ENCODE measurements at places on chromosomes 6 and 20.

- no peak for DNase-seq
These were observed 76.5 kb downstream of the ADTRP start for GRCh38 chr6:11702089-11702488.

GRCh38 chr6:161750686-161751085 is 476.8 kb upstream of the AGPAT4 start:
- no peak for DNase-seq

DNA sequence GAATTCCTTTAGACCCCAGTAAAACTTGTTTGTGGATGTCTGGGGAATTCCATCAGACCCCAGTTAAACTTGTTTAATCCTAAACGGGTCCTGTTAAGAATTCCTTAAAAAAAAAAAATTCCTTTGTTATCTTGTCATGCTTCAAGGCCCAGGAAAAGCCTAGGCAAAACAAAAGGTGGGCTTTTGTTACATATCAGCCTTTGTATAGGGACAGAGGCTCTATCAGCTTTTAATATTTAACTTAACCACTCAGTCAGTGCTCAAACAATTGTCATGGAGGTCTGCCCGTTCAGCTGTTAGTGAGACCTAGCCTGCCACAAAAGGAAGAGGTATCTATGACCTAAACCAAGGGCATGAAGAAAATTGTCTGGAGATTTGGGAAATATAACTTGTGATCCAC is 53.1 kb downstream of the SLC22A1 start:
- DNase-seq, result no peak

DNA sequence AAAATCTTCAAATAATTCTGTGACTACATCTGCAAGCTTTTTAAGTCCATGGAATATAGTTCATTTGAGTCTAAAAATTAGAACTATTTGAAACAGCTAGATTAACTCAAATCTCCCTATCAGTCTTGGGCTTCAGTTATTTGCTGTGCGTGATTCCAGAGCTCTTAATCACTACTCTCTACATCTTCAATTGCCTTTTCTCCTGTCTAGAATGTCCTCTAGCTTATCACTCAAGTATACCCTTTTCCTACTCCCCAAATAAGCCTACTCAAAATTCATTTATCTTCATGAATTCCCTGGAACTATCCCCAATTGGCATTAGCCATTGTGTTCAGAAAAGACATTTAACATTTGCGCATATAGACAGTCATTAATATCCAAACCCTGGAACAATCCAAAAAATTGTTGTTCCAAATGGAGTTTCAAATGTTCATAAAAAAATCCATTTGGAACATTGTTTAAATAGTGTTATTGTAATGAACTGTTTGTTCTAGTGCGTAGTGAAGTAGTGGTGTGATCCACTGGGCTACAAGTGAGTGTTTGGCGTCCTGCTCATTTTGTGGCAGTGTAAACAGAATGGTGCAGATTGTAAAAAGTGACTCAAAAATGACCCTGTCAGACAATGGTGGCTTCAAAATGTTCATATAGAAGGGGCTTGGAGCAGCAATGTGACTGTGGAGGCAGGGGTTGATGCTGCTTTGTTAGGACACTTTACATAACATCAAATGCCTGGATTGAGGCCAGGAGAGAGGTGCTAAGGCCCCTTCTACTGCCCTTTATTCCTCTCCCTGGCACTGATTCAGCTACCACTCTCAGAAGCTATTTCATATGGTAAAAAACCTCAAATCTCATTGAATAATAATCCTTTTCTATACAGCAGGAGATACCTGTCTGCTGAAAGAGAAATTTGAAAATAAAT is 122.3 kb downstream of the KIF6 start:
- DNase-seq, result no peak

DNA sequence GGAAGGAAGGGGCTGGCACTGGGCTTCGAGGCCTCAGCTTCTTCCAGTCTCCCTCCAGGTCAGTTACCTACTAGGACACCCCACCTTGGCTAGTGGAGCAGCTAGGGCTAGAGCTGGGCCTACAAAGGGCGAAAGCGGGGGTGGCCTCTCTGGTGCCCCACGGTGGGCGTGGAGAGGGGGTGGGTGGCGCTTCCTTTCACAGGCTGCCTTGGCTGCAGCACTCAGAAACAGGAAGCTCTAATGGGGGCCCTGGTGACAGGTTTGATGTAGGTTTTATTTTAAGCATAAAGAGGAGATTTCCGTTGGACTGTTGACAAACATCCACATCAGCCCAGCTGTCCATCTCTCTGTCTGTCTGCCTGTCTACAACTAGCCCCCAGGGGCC is 13.4 kb downstream of the FAM110A start:
- DNase-seq, result no peak

DNA sequence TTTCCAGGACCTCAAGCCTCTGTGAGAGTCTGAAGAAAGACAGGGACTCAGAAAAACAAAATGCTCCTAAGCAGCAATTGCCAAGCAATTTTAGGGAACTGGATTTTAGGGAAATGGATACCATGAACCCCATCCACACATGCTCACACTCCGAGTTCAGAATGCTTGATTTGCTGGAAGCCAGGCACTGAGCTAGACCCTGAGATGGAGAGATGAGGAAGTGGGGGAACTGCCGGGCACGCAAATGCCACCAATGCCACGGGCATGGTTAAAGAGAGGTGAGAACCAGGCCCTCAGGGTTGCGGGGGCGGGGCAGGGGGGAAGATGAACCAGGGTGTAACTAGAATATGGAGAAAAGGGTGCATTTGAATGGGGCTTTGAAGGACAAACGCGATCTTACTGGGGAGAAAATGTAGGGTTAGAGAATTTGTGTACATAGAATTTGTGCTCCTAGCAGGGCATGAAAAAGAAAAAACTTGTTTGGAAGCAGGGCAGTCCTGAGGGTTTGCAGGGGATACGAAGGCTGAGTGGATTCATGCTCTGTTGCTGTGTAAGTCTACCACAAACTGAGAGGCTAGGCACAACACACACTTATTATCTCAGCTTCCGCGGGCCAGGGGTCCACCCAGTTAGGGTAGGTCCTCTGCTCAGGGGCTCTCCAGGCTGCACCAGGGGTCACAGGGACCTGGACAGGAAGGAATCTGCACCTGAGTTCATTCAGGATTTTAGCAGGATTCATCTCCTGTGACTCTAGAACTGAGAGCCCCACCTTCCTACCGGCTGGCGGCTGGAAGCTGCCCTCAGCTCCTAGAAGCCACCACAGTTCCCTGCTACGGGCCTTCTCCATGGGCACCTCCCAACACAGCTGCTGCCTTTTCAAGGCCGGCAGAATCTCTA is 108.0 kb downstream of the SNX5 start:
- no peak for DNase-seq

GRCh38 chr6:1871724-1872315 is 262.1 kb downstream of the FOXC1 start:
- no peak for DNase-seq

- DNase-seq, result no peak
These were observed 30.8 kb downstream of the GNAS-AS1 start for GRCh38 chr20:58819921-58820320.

DNA sequence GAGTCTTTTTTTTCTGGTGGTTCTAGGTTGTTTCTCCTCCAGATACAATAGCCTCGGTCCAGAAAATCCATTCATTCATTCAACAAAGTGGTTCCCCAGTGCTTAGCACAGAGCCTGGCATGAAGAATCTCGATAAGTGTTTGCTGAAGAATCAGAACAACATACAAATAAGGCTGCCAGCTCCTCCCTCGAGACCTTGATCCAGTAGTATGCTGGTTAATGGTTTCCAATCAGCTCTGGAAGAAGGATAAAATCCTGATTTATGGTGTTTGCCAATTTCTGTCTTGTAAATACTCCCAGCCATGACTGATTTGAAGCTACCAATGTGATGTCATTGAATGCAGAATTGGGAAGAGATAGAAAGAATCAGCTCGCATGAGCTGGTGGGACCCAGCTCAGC is 3.3 kb downstream of the HSPA12B start:
- DNase-seq, result no peak

- no peak for DNase-seq
These were observed 450.0 kb downstream of the TFAP2B start for GRCh38 chr6:51268666-51269065.

GRCh38 chr20:33177866-33178265 is 9.9 kb downstream of the BPIFA2 start:
- no peak for DNase-seq

GRCh38 chr6:45979311-45979710 is 36.3 kb downstream of the CLIC5 start:
- DNase-seq, result no peak

DNA sequence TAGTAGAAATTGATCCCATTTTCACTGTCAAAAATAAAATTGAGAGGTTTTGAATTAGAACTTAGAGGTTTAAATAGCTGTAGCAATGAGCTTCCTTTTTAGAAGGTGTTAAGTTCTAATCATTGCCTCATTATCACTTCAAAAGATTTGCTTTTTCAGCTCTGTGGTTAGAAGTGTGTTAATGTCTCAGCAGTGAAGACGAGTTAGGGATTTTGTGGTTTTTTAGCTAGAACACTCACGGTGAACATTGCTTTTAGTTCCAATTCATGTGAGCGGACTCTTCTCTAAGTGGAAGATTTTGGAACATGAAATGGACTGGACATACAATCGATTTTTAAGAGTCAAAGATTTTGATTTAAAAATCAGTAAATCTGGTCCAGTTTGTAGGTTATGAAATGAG is 12.7 kb upstream of the IFNGR1 start:
- DNase-seq, result no peak

DNA sequence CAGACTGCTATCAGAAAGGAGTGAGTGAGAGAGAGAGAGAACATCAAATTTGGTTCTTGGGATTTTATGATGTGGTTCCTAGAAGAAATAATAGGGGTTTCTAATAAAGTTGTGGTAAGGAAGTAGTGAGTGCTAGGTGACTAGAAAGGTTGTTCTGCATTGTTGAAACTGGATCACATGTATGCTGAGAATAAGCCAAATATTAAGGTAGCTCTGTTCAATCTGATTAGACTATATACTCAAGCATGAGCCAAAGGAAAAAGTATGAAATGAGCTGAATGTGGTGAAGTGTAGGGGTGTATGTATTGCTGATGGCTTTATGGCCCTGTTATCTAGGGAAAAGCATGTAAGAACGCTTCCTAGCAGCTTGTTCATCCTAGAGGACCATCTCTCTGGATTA is 63.0 kb upstream of the IMPG1 start:
- no peak for DNase-seq

DNA sequence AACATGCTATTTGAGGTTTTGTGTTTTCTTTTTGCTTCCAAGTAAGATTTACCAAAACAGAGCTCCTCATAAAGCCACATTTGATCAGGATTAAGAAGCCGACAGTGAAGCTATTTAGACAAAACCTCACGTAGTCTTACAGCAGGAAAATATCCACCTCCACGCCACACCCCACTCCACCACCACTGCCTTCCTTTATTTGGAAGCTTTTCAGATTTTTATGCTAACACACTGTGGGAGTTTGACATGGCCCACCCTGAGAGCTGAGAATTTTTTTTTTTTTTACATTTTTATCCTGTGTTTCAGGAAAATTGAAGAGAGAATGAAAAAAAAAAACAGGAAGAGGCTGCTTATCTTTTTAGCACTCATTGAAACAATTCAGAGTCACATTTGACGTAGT is 104.8 kb upstream of the MC3R start:
- DNase-seq, result no peak

- DNase-seq, result no peak
These were observed 13.3 kb upstream of the SGK1 start for GRCh38 chr6:134331256-134331655.

DNA sequence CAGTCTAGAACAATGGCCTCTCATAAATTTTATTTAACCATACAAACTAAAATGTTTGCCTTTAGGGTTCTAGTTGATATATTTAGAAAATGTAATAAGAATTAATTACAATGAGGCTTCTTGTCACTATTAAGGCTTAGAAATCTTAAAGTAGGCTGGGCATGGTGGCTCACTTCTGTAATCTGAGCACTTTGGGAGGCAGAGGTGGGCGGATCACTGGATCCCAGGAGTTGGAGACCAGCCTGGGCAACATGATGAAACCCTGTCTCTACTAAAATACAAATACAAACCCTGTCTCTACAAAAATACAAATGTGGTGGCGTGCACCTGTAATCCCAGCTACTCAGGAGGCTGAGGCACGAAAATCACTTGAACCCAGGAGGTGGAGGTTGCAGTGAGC is 99.0 kb upstream of the ADGRF1 start:
- DNase-seq, result no peak

DNA sequence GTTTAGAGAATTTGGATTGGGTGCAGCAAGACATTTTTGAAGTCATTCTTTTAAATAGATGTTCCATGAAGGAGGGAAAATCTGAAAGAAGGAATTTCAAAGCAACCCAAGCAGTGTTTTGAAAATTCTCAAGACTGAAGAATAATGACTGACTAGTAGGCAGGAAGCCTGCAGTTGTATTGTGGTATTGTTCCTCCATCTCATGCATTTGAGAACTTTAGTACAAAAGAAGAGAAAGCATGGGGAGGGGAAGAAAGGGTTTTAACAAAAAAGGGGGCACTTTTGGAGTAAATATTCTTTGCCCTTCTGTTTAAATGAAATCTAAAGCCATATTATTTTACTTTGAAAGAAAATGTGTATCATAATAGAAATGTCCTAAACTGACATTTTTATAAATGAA is 6.6 kb downstream of the NCOA3 start:
- no peak for DNase-seq

DNA sequence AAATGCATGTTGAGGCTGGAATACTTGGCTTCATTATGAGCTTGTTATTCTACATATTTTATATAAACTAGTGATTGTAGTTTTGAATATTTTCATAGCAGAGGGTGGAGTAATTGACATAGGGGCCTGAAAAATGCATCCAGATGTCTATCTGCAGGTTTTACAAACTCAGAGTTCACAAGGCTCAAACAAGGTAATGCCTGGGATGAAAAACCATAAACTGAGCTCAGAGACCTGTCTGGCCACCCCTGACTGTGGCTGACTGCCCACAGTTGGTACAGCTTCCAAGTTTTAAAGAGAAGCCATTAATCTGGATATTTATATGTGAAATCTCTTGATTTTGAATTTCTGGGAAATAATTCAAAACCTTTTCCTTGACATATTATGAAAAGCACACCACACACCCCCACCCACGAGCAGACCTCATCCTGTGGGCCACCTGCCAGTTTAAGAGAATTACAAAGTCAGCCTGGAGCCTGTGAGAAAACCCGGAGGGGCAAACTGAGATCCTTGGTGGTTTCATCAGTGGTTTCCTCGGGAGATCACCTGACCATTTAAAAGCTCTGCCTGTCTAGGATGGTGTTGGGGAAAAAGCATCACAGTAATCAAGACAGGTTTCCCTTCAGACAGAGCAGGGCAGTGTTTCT is 230.1 kb downstream of the SAMD5 start:
- DNase-seq, result no peak

GRCh38 chr6:112990971-112991370 is 643.8 kb downstream of the RFPL4B start:
- DNase-seq, result no peak
